Stimulated activated CD8-positive, alpha-beta memory T cell treated with anti-CD3 and anti-CD28 coated beads, Interleukin-15, amount 100 ng/mL, for 1 hour (primary cell): ENCODE measurements at places on chromosomes 12 and 14.

- no peak for DNase-seq
These were observed 25.6 kb downstream of the PXN start for GRCh38 chr12:120239776-120240494.

DNA sequence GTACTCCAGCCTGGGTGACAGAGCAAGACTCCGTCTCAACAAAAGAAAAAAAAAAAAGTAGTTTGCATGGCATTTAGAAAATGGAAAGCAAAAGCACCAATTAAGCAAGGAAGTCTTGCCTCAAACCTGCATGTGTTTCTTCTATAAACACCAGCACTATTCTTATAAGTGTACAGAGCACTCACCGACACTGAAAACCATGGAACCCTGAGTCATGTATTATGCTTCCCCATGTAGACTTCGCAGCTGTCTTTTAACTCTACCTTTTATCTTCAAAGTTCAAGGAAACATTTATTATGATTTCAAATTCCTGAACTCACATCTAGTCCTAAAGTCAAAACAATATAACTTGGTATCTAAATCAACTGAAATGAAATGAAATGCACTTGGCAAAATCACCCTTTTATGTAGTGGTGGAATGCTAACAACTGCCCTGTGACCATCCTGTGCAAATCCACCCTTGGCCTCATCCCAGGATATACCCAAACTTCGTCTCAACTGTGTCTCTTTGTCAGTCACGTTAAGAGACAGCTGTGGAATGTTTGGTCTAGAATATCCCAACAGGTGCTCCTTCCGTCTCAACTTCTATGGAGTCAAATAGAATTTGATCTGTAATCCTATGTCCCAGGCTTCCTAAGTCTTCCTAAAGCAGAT, 4.8 kb downstream of the BCAT1 start:
- DNase-seq, result no peak

- peak; percentile 19 for DNase-seq
These were observed 136.5 kb upstream of the MYL2 start for GRCh38 chr12:111056618-111057521.

DNA sequence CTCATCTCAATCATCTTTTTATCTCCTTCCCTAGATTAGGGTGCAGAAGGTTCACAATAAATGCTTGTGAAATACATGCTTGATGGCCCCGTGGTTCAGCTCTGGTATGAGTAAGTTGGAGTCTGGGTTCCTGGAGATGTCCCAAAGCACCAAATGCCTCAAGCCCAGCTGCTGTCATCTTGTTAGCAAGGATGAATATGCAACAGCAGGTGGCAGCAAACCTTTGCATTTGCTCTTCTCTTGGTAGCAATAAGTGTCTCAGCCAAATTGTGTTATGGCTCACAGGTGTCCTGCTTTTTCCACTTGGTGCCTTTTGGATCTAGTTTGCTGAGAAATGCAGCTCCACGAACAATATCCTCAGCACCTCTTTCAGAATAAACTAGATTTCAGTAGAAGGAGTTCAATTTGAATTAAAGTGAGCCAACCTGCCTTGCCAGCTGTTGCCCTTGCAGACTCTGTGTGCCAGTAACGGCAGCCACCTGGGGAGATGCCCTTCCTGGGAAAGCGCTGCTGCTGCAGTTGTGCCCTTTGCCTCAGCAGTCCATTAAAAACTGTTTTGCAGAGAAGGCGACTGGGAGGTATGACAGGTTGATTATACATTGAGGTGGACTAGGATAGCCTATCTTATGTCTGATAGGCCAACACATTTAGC, 417.3 kb downstream of the SNAPC1 start:
- DNase-seq, result no peak

- no peak for DNase-seq
These were observed 9.5 kb downstream of the BATF start for GRCh38 chr14:75531660-75532317.

- DNase-seq, result no peak
These were observed 27.9 kb downstream of the ESR2 start for GRCh38 chr14:64266239-64266638.

DNA sequence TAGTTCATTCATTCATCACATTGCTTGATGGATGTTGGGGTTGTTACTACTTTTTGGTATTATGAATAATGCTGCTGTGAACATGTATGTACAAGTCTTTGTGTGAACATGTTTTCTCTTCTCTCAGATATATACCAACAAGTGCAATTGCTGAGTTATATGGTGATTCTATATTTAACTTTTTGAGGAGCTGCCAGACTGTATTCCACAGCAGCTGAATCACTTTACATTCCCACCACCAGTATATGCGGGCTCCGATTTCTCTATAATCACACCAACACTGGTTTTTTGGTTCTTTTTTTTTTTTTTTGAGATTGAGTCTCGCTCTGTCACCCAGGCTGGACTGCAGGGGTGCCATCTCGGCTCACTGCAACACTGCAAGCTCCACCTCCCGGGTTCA, 22.2 kb upstream of the PLEKHG6 start:
- no peak for DNase-seq
